ENCODE measurements at places on chromosomes 16 and 17. TPM values are rescaled to one million over a fixed set of nuclear protein-coding genes. Genes with fewer than 3 reads are reported as not detected.

The SPATA22 gene
- total RNA-seq, result not detected

The CSH1 gene
- total RNA-seq, result not detected

The PTX4 gene
- total RNA-seq, result 0.13 TPM

The KRT34 gene
- 0.44 TPM for total RNA-seq

The UTS2R gene
- not detected for total RNA-seq

The WFDC1 gene
- 0.32 TPM for total RNA-seq

The TMEM95 gene
- not detected for total RNA-seq

The GAST gene
- not detected for total RNA-seq
